ENCODE measurements at places on chromosomes 7 and 10.

DNA sequence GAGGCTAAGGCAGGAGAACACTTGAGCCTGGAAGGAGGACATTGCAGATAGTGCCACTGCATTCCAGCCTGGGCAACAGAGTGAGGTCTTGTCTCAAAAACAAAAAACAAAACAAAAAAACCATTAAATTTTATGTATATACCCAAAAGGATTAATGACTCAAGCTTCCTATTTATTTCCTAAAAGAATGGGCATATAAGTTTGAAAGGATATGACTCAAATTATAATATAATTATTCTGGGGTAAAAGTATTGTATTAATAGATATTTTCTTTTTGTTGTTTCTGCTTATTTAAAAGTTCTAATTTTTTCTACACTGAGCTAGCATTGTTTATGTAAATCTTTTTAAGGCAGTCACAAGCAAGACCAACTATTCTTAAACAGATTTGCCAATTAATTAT, 42.2 kb upstream of the CABCOCO1 start:
- DNase-seq = no peak

DNA sequence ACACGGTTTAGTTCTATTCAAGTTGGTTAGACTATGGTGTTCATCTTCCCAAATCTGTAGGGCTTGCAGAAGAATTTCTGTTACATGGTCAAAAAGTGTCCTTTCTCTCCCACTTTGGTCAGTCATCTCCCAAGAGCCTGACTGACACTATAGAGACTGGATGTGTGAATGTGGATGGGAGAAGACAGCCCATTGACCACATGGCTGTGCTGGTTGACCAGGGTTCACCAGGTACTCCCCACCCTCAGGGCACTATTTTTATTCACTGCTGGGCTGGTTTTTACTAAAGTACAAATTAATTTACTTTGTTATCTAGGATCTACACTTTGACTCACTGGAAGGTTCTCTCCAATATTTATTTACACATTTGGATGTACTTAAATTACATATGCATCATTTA, 2.3 kb downstream of the ZNF804B start:
- DNase-seq = no peak

GRCh38 chr10:113891476-113891875, 37.0 kb downstream of the NHLRC2 start:
- DNase-seq = no peak

DNA sequence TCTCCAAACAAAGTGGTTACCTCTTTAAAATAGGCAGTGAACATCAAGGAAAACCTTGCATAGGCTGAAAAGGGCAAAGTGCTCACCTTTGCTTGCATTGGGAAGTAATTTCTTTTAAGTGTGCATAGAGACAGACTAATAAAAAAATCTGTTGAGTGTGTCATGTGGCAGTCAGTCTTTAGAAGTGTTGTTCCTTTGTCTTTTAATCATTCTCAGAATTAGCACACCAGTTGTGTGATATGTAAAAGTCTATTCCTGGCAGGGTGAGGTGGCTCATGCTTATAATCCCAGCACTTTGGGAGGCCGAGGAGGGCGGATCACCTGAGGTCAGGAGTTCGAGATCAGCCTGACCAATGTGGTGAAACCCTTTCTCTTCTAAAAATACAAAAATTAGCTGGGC, 117.0 kb downstream of the INSYN2A start:
- DNase-seq = no peak

GRCh38 chr7:39720586-39720985, 97.2 kb downstream of the RALA start:
- no peak for DNase-seq

DNA sequence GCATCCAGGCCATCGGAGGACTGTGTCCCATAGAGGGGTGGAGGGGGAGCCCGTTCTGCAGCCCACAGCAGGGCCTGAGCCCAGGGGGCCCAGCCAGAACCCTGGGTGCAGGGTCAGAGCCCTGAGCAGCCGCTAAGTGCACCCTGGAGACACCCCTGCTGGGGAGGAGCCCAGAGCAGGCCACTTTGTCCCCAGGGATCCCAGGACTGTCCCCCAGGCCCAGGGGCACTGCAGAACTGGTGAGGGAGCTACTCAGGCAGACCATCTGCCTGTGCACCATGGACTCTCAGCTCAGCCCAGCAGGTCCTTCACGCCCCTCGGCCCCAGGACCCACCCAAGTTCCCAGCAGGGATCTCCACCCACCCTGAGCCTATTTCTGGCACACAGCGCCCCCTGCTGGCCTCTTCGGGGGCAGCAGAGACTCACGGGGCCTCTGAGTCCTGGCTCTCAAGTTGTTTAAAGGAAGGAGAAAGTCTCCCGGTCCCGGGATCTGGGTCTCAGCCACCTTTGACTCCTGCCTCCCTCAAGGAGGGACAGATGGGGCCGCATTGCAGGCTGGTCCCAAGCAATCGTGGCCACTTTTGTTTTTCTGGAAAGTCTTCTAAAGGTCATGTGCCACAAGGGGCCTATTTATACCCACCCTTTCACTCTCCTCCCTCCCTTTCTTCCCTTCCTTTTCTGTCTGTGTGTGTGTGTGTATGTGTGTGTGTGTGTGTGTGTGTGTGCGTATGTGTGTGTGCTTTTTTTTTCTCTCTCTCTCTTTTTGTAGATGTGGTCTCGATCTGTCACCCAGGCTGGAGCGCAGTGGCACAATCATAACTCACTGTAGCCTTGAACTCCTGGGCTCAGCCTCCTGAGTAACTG, 90.3 kb downstream of the MYL10 start:
- DNase-seq = peak; percentile 63

DNA sequence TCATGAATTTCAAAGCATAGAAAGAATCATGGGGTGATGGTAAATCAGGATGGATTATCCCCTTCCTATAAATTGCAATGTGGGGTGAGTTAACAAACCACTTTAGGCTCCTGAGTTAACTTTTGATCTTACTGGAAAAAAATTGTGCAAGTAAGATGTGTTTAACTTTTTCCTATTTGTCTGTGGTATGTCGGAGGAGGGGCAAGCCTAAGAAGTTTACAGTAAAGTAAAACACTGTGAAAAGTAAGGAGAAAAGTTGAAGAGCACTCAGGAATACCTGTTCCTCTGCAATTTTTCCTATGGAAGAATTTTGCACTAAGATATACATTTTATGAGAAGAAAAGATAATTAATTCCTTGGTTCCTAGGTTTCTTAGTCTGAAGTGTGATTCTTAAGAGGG, 44.4 kb downstream of the IFIT5 start:
- no peak for DNase-seq

DNA sequence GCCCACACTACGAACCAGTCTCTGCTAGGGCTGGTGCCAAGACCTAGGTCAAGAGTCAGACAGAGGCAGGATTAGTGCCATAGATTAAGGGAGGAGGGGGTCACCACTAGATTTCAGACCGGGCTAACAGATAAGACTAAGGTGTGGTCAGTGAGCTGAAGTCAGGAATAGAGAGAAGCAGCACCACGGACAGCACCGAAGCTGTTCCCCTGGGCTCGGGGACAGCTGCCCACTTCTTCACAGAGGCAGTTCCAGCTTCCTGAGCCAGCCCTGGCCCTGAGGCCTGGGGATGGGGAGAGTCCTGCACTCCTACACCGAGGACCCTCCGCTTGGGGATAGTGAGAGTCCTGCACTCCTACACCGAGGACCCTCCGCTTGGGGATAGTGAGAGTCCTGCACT, 11.2 kb upstream of the JAKMIP3 start:
- DNase-seq = no peak
